ENCODE measurements at places on chromosomes 7 and 10. TPM values are rescaled to one million over a fixed set of nuclear protein-coding genes. Genes with fewer than 3 reads are reported as not detected.

DNA sequence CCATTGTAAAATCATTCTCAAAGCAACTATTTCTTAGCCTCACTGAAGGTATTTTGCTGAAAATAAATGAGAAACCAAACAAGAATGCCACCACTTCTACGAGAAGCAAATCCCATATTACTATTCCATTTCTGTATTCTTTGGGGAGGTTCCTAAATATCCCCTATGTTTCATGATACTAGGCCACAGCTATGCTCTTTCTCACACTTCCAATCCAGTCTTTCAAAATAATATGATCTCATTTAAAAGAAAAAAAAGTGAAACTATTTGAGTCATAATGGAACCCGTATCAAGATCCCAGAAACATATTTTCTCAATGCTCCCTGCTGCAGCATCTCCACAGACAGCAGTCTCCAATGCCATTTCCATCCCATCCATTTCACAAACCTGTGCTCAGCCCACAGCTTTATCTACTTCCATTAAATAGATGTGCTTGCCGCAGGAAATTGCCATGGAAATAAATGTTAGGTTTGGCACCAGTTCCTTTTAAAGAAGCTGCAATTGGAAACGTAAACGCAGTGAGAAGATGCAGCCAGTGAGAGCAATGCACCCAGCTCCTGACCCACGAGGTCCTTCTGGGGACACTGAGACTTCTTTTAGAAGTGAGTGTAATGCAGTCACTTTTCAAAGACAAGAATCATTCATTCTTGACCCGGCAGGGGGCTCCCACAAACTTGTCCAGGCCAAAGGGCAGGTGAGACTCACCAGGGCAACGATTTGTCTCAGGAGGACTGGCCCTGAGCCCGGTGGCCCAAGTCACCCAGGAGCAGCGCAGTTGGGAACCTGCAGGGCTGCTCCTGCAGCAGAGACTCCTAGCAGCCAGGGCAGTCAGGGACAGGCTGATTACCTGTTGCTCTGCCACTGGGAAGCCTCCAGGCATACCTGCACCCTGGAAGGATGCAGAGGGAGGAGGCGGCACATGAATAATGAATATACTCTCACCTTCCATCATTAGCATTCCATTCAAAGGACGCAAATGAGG is 99.6 kb downstream of the C10orf90 start:
- peak; percentile 54 for DNase-seq

KLF14 gene
- under 0.01 TPM for total RNA-seq

GRCh38 chr10:24396396-24396795 is 187.5 kb downstream of the KIAA1217 start:
- no peak for DNase-seq

DNA sequence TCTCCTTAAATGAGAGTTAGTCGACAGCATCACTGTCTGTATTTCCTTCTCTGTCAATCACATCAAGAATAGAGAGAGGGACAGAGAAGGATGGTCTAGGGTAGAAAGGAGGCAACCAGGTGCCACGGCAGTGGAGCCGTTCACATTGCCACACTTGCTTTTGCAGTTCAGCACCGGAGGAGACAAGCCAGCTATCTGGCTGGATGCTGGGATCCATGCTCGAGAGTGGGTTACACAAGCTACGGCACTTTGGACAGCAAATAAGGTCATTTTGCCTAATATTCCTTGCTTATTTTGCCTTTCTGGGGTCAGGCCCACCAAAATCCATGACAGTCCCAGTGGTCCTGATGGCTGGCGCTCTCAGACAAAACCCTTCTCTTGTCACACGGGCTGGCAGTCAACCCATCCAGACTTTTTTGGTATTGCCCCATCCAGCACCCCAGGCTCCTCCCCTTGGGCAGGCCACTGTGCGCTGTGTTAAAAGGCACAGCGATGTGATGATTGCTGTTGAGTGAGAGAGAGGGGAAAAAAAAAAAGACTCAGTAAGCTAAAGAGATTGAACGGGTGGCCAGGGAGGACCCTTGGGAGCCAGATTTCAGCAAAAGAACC is 8.4 kb downstream of the CPA2 start:
- DNase-seq, result no peak

DNA sequence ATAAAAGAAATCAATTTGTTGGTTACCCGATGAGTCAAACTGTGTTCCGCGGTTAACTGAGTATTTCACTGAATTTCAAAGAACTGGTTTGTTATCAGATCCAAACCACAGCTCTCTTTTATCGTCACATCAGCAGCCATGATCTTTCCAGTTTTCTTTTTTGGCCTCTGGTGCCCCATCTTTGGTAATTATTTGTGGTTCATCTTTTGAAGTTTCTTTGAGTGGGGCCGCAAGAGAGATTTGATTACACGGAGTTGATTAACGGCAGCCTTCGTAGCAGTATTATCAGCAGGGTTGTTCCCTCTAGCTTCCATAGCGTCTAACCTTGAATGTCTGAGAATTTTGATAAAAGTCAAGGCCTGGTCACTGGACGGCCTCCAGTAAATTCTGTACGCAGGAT is 154.9 kb upstream of the TNRC18 start:
- DNase-seq, result no peak

DNA sequence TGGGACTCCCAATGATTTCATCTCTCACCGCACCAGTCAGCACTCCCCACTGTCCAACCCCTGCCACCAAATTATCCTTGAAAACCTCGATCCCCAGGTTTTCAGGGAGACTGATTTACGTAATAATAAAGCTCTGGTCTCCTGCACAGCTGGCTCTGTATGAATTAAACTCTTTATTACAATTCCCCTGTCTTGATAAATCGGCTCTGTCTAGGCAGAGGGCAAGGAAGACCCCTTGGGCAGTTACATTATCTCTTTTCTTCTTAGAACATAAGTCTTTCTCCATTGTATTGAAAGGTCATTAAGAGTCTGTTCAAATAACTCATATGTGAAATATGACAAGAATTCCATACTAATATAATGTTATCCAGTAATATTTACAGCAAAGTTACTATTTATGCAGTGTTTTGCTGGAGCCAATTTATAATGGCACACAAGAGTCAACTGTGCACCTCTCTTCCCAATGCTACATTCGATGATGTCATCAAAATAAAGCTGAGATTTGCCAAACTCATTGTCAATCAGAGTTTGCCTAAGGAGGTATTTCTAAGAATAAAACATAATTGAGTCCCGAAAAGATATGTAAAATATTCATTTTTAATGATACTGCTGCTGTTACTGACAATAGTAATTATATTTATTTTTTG is 1297.2 kb upstream of the LRRTM3 start:
- DNase-seq, result no peak

PPP1R17 gene
- not detected for total RNA-seq

GRCh38 chr7:134452419-134452838 is 6.5 kb downstream of the AKR1B1 start:
- DNase-seq, result no peak

GRCh38 chr7:155257482-155258225 is 40.0 kb upstream of the INSIG1 start:
- DNase-seq, result peak; percentile 84

DNA sequence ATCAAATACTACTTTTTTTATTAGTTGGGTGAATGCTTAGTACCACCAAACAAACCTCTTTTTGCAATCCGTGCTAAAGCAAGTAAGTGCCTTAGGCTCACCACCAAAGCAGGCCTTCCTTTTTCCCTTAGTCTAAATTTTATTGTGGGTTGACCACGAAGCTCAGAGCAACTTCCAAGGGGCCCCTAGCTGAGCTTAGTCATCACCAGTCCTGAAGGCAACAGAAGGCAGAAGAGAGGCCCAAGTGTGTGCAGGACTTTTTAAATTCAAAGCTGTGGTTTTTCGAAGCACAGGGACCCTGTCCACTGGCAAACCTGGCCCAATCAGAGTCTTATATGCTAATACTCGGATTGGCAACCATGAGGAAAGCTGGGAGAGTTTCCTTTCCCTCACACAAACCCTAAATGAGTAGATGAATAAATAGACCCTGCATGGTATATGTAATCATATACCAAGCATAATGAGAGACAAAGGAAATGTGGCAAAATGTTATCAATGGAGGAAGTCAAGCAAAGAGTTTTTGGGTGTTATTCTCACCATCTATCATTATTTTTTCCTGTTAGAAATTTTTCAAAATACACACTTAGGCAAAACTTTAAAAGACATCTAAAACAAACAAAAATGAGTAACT is 453.2 kb upstream of the GALNT17 start:
- peak; percentile 87 for DNase-seq

DNA sequence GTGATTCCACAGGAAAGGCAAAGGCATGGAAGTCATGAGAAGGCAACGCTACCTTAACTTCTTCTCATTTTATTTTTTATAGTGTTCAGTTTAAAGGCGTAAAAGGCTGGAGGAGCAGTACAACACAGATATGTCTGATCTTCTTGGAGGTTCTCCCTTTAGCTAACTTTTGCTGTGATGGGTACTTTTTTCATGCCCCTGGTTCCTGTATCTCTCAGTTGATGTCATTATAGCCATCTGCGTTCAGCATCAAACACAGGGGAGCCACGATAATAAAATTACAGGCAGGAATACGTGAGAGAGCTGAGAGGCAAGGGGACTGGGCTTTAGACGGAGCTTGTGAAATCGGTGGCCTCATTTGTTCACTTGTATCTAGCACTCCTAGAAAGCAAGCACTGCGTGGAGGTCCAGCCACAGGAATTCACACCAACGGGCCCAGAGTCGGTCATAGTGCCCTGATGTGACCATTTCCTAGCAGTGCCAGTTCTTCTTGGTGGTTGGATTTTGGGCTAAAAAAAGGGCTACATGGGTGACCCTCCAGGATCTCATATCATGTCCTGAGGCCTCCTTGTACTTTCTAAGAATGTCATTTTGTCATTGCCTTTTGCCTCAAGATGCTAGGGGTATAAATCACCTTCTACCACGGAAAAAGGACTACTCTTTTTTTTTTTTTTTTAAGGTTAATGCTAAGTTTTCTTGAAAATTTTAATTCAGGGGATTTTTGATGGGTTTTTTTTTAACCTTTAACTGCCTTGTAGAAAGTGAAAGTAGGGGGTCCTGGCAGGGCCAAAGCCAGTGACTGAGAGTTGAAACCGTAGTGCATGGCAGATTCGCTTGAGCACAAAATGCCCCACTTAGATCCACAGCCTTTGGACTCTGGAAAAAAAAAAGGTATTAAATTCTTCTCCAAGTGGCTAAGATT is 191.5 kb downstream of the CELF2 start:
- no peak for DNase-seq

Measured in fibroblast of lung (primary cell).